ENCODE measurements at places on chromosomes 2 and 18. TPM values are rescaled to one million over a fixed set of nuclear protein-coding genes. Genes with fewer than 3 reads are reported as not detected.

DNA sequence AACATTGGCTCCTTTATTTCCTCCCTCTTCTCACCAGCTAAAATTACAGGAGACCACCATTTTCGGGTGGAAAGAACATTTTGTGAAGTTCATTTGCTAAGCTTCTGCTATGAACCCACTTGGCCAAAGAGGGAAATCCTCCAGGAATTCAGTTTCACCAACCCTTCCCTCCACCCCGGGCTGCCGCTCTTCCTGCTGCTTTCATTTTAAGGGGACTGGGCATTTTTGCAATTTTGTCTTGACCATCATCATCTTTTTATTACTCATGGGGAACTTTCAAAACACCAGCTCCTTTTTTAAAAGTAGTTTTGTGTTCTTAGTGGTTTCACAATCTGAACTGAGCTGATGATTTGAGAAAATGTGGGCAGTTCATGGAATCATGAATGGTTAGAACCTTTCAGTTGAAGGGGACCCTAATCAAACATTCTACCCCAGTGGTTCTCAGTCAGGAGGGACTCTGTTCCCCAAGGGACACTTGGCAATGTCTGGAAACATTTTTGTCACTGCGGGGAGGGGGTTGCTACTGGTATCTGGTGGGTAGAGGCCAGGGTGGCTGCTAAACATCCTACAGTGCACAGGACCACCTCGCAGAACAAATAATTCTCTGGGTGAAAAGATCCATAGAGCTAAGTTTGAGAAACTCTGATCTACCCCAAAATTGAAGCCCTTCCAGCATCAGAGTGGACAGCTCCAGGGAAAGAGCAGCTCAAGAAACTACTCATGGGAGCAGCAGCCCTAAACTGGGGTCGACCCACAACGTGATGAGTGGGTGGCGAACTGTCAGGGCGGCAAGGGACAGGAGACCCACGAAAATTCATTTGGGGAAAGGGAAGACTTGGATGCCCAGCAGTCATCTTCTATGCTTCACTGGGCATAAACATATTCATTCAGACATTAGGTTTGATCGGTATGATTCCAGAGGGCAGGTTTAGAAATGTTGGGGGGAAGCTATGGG lies 92.9 kb downstream of the ACKR3 start:
- peak; percentile 37 for DNase-seq

DNA sequence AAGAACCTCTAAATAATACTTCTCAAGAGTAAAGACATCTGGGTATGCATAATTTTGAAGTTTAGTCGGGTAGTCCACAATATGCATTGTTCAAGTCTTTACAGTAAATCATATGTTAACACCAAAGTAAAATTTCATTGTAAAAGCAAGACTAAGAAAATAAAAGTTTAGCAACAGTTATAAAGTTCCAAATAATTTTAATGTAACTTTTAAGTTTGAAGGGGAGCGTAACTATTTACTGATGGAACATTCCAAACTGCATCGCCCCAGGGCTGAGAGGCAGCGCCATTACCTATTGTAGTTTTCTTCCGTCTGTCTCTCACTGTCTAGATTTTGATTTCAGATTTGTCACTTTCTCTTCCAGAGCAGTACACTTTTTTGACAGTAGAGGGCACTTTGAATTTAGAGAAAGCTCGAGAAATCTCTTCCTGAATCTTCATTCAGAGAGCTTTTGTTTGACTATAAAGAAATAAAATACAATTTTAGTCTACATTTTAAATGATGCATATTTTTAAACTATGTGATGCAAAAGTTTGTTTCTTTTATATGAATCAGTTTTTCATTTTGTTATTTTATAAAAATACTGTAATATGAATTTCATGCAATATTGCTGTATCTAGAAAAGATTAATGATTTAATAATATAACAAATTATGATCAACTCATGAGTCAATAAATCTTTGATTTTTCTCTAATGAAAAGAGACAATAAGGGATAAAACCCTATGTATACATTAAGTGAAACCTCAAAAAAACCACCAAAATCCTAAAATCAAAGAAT lies 389.8 kb downstream of the FIGN start:
- no peak for DNase-seq

The MC2R gene
- 0.60 TPM for total RNA-seq

- DNase-seq, result no peak
These were observed 6.6 kb downstream of the NMUR1 start for GRCh38 chr2:231523451-231524285.

The CPO gene
- total RNA-seq, result not detected

DNA sequence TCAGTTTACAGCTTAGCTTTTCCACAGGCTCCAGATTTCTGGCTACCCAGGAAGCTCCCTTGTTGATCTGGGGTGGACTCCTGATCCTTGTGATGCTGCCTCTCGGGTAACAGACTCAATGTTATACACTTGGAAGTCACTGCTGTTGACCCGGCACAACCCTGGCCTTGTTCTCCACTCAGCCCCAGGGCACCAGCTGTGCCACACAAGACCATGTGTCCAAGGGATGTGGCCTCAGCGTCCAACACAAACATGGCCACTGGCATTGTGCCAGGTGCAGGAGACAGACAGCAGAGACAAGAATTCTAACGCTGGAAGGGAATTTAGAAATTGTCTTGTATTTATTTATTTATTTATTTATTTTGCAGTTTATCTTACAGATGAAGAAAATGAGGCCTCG lies 39.0 kb upstream of the PPP4R1 start:
- no peak for DNase-seq

GRCh38 chr2:102509749-102510148 lies 36.7 kb downstream of the SLC9A4 start:
- DNase-seq, result no peak

The DCDC2C gene
- total RNA-seq, result not detected

Data from ureter (tissue), 1 donor.